ENCODE measurements at places on chromosomes 7 and 10. TPM values are rescaled to one million over a fixed set of nuclear protein-coding genes. Genes with fewer than 3 reads are reported as not detected.

DNA sequence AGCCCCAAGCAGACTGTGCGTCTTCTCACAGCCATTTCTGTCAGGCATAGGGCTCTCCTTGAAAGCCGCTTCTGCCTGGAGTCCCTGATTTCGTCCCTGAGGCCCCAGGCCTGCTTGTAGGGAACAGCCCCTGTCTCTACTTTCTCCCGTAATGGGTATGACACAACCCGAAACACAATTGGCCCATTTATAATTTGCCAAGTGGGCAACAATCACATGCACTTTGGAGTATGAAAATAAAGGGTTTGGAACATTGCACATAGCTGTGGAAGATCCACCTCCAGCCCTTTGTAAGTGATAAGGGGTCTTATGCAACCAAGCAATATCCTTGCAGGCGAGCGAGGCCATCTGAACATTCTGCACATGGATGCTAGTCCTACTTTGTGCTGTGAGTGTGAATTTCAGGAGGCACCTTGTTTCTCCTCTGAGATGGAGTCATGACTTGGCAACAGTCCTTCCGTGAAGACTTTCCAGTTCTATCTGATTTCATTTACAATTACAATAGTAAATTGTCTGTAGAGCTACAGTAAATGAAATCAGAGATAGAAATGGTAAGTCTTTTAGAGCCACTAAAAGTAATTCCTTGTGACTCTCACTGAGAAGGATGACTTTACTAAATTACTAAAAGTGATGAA is 141.5 kb downstream of the CUBN start:
- DNase-seq: no peak

DNA sequence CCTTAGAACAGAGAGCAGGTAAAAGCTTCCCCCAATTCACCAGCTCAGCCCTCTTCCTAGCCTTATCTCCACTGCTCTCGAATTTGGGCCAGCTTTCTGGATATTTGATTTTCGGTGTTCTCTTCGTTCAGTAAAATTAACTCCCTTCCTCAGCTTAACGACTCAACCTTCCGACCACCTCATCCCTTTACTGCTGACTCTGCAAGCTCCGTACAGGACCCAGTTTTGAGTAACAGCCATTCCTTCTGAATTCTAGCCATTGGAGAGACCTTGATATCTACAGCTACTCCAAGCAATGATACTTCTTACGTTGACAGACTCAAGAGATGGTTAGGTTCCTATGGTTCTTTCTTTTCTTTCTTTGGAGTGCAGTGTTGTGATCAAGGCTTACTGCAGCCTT is 65.8 kb downstream of the ATE1 start:
- DNase-seq: no peak

DNA sequence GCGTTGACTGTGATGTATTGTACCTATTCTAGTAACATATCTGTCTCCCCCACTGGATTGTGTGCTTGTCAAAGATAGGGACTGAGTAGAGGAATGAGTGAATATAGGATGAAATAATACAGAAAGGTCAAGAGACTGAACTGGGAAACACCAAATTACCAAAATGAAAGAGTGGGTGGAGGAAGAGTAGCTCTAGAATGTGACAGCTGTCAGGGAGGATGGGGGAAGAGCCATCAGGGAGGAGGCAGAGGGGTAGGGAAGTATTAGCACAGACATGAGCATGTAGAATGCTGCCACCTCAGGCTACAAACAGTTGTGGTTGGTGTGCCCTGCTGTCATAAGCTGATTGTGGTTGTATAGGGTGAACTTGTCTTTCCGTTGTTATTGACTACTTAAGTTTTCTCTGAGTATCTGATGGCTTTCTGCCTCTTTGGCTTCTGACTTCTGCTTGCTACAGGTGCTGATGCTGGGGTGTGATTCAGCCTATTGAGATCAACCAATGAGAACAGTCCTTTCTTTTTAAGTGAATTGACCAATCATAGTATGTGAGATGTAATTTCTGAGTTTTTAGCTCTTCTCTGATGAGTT is 5.6 kb downstream of the CCSER2 start:
- no peak for DNase-seq

- no peak for DNase-seq
Observed at GRCh38 chr7:48213226-48213625, 42.0 kb downstream of the ABCA13 start.

GRCh38 chr7:9028012-9028411 is 594.6 kb downstream of the NXPH1 start:
- DNase-seq: no peak

DNA sequence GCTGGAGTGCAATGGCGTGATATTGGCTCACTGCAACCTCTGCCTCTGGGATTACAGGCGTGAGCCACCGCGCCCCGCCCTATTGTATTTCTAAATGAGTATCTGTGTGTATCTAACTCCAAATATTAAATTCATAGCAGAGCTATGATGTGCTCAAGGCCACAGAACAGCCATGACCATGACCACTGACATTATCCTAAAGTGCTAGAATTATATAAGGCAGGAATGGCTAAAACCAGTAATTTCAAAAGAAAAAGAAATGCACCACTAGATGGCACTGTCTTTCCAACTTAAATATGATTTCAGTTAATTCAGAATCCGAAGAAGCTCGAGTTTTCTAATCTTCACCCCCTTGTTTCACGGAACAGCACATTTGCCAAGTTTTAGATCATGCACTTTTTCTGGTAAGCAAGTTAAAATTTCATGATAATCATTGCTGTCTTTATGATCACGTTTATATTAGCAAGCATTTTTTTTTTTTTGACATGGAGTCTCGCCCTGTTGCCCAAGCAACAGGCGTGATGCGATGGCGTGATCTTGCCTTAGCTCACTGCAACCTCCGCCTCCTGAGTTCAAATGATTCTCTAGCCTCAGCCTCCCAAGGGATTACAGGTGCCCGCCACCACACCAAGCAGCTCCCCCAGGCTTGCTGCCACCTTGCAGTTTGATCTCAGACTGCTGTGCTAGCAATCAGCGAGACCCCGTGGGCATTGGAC is 65.3 kb downstream of the OR13A1 start:
- DNase-seq: peak; percentile 85

- DNase-seq: no peak
Observed at GRCh38 chr10:43961523-43962345, 313.1 kb upstream of the ZNF32 start.

DNA sequence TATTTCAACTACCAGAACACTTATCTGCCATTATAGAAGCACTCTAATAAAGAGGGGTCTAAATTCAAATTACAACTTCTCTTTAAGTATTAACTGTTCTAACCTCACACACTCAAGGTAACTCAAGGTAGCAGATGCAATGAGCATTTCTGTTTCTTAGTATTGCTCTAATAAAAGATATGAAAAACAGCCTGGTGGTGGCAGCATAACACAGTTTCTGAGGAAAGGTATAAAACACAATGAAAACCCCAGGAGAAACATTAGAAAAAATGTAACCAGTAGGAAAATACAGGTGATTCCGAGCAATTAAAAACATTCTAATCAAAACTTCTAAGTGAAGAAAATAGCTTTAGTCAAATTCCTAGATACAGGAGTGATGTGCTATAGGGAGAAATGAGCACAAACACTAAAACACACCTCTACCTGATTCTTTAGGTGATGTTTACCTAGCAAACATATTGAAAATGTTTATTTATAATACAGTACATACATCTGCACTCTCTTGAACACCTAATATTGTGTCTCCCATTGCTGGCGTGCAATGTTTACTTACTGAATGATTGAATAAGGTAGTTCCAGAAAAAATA is 3.5 kb downstream of the MKRN1 start:
- peak; percentile 30 for DNase-seq

DNA sequence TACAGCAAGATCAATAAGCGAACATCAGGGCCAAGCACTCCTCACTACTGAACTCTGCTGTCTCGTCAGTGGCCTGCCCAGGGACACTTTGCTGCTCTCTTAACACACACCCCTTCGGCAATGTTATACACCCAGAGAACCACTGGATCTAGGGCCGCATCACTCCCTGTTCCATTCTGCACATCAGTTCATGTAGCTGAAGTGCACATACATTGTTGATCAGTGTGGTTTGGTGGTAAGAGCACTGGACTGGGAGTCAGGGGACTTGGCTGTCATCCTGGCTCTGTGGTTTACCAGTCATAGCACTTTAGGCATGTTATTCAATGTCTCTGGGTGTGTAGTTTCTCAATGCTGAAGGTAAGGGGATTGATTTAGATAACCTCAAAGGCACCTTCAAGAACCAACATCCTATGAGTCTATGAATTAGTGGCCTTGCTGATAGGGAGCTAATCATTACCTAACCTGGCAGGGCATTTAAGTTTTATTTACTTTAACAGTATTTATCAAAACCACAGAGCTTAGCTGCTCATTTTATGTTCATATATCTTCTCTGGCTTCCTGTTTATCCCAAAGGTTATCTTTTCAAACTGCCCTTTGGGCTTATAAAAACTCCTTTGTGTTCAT is 24.8 kb downstream of the DUSP5 start:
- DNase-seq: no peak

- DNase-seq: peak; percentile 90
Observed at GRCh38 chr7:102260856-102261255, 25.8 kb upstream of the SH2B2 start.

- no peak for DNase-seq
Observed at GRCh38 chr10:88417387-88418030, 165.6 kb downstream of the RNLS start.

DNA sequence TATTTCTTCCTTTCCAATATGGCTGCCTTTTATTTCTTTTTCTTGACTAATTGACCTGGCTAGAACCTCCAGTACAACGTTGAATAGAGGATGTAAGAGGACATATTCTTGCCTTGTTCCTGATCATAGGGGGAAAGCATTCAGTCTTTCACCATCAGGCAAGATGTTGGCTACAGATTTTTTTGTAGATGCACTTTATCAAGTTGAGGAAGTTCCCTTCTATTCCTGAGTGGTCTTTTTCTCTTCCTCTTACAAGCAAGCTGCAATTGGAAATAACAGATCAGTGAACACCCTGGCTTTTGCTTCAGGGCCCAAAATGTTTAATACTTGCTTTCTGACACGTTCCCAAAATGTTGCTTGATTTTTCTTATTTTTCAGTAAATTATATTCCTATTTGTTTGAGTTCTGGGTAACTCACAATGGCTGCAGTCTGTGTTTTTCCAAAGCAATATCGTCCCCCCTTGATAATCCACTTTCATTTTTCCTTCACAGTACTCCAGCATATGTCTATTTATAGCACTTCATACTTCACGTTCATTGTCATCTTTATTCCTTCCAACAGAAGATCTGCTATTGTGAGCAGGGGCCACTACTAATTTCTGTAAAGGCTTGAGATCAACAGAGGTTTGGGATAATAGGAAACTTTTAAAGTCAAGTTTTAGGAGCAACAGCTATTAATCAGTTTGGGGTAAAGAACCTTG is 11.7 kb downstream of the CPEB3 start:
- no peak for DNase-seq

DNA sequence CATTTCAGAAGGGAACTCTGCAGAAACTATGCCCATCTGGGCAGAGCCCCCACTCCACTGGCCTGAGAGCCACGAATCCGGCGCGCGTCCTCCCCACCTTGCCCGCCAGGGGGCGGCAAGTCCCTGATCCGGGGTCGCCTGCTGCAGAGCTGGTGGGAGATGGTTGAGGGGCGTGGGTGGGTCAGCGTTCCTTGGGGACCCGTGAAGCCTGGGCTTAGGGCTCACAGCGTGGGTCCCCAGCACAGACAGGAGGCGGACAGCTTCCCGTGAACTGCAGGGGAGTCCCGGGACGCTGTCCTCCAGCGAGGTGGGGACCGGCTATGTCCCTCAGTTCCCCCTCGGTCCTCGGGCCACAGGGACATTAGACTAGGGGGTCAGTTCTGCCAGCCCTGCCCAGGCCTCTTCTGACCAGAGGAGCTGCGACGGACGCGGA is 585 bp upstream of the POP7 start:
- peak; percentile 73 for DNase-seq

GRCh38 chr10:79452174-79452611 is 6.8 kb upstream of the ZCCHC24 start:
- DNase-seq: no peak

GRCh38 chr10:98405422-98405821 is 9.6 kb downstream of the PYROXD2 start:
- no peak for DNase-seq

DNA sequence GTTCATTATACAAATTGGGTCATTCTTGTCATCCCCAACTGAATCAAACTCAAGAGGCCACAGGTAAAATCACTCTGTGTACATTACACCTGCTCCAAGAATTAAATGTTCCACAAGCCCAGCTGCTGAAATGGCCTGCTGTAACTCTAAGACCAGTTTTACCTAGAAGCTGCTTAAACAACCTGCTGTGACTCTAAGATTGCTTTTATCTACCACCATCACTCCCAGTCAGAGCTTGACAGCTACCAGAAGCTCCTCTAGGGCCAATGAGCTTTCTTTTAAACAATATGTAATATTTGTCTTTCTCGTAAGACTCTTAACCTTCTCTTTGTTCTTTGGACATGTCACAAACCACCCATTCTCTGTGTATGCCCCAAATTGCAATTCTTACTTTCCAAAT is 141.8 kb upstream of the LRGUK start:
- DNase-seq: no peak

DNA sequence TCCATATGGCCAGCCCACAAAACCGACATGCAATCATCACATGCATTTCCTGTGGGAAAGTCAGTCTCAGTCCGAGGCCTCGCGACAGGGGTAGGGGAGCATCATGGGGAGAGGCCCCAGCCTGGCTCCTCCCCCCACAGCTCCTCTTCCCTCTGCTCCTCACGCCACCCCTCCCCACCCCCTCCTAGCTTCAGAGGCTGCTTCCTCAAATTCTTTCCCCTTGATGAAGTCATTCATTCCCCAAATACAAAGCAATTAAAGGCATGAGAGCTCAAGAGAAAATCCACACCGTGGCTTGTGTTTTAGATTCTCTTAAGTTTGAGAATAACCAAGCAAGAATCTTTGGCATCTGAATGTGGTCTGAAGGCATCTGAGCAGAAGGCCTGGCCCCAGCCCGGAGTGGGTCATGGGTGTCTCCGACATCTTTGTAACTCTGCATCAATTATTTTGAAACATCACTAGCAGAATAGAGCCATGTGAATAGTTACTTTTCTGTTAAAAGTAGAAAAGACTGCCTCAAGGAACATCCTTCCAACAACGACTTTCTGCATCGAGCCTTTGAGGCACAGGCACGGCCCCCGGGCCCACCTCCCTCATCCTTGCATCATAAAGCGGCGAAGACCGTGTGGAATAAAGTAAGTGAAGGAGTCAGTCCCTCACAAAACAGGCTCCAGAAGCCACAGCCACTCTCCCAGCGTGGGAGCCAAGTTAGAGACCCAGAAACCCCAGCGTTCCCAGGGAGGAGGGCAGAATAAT is 90.9 kb downstream of the DIP2C start:
- no peak for DNase-seq

Gene GPR22
- 0.97 TPM for polyA plus RNA-seq

Gene FKBP6
- not detected for polyA plus RNA-seq

Gene A1CF
- polyA plus RNA-seq: not detected

Gene LDB3
- polyA plus RNA-seq: 14.4 TPM
